Stimulated activated CD8-positive, alpha-beta memory T cell treated with anti-CD3 and anti-CD28 coated beads, Interleukin-4, amount 100 ng/mL, for 1 hour (primary cell): ENCODE measurements at places on chromosomes 16 and 17.

- DNase-seq = no peak
Measured at GRCh38 chr16:72890587-72890986, 157.3 kb downstream of the ZFHX3 start.

GRCh38 chr17:58326609-58327362, 1.8 kb downstream of the TSPOAP1 start:
- no peak for DNase-seq

GRCh38 chr16:55350984-55351383, 27.0 kb downstream of the IRX6 start:
- DNase-seq = no peak

DNA sequence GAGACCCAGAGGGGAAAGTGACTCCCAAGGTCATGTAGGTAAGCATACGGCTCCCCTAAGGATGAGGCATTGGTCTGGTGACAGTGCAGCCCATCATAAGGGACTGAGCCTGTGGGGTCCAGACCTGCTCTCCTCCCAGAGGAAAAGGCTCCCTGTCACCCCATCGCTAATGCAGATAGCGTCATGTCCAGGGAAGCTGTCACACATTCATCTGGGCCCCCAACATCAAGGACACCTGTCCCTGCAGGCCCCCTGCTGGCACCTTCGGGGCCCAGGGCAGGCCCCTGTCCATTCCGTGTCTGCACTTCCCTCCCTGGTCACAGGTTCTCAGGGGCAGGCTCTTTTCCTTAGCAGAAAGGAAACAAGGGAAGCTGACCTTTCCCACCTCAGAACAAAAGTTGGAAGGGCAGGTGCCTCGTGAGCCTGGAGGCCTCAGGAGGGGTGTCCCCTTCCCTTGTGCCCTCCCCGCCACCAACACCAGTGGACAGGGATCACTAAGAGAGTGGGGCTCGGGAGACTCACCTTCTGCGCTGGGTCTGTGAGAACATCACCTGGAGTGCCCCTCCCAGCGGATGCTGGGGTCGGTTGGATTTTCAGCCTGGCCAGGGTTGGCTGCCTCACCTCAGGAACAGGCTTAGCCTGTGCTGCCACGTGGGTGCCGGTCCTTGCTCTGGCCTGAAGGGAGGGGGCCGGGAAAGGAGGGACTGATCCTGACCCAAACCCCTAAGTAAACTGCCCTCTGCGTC, 17.3 kb upstream of the LASP1NB start:
- no peak for DNase-seq

DNA sequence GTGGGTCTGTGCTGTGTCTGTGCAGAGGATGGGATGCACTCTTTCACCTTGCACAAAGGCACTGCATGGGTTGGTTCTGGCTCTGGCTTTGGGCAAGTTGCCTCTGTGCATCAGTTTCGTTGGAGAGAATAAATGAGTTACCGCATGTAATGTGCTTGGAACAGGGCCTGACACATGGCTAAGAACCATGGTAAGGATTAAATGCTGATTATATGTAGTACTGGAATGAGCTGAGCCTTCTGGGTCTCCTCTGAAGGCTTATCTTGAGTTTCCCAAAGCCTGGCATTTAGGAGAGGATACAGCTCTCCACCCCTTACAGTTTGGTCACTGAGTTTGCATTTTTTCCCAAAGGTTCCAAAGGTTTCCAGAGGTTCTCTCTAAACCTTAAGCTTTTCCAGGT, 69.1 kb downstream of the KSR1 start:
- no peak for DNase-seq

GRCh38 chr17:41324180-41325075, 8.9 kb upstream of the KRTAP17-1 start:
- no peak for DNase-seq

DNA sequence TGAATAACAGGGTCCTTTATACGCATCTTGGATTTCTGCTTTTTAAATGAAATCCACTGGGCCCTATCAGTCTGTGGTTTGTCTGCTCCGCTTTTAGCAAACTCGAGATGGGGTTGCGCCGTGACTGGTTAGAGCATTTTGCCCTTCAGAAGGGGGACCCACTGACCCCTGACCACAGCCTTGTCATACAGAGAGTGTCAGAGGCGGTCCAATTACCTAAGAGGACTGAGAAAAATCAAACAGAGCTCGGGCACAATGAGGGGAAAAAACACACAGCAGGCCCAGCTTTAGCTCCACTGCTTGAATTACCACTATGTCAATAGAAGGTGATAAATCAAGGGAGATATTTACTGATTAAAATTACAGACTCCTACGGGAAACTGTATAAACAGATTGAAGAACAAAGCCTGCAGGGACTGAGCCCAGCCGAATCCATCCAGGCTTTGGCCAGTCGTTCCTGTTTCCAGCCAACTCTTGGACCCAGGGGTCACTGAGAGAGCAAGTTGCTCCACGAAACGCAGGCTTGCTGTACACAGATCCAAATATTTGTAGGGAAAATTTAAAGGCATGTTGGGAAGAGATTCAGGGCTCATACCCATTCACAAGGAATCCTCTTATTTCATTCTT, 131.9 kb upstream of the ZFHX3 start:
- no peak for DNase-seq

- DNase-seq = no peak
Measured at GRCh38 chr17:72467841-72468653, 347.2 kb downstream of the SOX9 start.

DNA sequence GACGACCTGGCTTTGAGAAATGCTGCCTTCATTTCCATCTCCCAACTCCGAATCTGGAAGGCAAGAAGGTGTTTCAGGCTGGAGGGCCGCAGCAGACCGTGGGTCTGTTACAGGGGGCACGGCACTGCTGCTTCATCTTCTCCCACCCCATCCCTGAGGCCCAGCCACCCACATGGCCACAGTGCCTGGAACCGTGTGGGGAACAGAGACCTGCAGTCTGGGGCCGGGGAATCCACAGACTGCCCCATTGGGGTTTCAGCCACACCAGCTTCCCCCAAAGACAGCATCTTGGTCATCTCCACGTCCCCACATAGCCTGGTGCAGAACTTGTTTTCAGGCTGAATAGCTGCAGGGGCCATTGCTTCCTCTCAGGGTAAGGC, 74.2 kb downstream of the MRC2 start:
- no peak for DNase-seq

DNA sequence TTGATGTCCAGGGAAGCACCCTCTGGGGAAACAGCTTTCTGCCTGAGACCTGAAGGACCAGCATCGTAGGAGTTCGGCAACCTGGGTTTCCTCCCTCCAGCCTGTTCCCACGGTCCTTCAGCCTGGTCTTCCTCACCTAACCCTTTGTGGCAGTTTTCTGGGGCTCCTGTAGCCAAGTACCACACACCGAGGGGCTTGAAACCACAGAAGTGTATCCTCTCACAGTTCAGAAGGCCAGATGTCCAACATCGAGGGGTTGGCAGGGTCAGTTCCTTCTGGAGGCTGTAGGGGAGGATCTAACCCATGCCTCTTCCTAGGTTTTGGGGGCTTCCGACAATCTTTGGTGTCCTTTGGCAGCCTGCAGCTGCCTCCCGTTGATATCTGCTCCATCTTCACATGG, 381.0 kb upstream of the TNRC6C start:
- DNase-seq = no peak

DNA sequence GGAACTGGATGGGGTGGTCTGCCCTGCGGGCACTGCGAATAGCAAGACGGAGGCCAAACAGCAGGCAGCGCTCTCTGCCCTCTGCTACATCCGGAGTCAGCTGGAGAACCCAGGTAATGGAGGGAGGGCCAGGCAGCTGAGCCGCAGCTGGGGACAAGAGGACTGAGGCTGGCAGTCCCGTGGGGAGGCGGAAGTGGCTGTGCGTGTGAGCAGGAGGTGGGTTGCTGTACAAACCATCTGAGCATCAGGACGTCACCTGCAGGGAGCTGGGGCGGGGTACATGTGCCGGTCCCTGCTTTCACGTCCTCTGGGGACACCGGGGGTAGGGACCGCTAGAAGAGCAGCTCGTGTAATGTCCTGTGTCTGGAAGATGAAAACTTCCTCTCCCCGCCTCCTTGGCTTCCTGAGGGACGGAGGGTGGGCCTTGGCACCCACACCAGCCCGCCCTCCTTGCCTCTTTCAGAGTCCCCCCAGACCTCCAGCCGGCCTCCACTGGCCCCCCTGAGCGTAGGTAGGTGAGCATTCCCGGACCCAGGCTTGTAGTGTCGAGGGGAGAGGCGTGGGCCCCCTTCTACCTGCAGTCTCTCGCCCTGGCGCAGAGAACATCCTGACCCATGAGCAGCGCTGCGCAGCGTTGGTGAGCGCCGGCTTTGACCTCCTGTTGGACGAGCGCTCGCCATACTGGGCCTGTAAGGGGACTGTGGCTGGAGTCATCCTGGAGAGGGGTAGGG, 3.7 kb downstream of the ADAD2 start:
- DNase-seq = no peak

GRCh38 chr17:37220607-37220953, 155.2 kb upstream of the C17orf78 start:
- no peak for DNase-seq

DNA sequence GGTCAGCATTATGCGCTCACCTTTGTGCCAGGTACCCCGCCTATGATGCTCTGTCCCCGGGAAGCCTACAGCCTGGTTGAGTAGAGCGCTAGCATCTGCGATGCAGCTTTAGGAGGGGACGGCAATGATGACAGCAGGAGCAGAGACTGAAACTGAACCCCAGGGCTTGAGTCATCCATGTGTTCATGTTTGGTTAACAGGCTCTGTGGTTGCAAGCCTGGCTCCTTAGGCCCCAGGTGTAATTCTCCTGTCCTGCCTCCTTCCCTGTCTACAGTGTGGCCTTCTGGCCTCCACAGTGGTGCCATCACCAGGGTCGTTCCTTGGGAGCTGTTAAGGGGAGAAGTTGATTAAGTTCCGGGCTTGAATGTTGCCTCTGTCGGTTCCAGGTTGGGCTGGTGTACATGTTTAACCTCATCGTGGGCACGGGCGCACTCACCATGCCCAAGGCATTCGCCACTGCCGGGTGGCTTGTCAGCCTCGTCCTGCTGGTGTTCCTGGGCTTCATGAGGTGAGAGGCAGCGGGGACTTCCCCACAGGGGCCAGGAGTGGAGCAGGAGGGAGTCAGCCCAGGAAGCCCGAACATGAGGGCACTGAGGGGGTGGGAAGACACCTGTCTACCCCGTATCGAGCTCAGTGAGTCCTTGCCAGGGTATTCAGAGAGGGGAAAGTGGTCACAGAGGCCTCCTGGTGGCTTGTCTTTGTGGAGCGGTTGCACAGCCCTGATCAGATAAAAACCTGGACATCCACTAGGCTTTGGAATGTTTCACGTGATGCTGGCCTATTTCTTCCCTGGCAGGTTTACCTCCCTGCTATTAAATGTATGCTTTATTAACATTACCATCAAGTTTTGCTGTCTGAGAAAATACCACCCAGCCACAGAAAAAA, 9.2 kb upstream of the NAT9 start:
- DNase-seq = no peak

GRCh38 chr17:49996121-49996494, 1.1 kb upstream of the DLX3 start:
- no peak for DNase-seq

GRCh38 chr17:77432742-77433141, 292.0 kb downstream of the SEC14L1 start:
- DNase-seq = no peak

DNA sequence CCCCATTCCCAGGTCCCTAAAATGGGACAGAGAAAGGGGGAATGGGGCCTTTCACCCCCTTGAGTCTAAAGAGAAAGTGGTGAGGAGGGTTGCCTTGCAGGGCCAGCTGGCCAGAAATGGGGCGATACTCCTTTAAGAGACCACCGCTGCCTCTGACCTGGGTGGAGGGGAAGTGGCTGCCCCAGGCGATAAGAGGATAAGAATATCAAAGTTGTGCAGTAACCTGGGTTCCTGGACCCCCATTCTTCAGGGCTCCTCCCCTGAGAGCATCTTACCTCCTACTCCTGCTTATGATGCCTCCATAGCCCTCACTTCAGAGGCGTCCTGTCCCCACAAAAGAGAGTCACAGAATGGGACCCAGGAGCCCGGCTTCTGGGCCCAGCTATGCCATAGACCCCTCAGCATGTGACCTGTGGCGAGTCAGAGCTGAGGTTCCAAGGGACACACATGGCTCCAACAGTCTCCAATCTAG, 5.2 kb upstream of the TSPOAP1 start:
- DNase-seq = no peak

GRCh38 chr17:68656666-68657065, 55.5 kb upstream of the FAM20A start:
- no peak for DNase-seq

GRCh38 chr17:15464231-15464985, 3.0 kb downstream of the CDRT4 start:
- DNase-seq = no peak

GRCh38 chr17:42578282-42578869, 847 bp upstream of the PSMC3IP start:
- DNase-seq = peak; percentile 15

GRCh38 chr17:71995590-71995989, 125.2 kb upstream of the SOX9 start:
- DNase-seq = no peak

DNA sequence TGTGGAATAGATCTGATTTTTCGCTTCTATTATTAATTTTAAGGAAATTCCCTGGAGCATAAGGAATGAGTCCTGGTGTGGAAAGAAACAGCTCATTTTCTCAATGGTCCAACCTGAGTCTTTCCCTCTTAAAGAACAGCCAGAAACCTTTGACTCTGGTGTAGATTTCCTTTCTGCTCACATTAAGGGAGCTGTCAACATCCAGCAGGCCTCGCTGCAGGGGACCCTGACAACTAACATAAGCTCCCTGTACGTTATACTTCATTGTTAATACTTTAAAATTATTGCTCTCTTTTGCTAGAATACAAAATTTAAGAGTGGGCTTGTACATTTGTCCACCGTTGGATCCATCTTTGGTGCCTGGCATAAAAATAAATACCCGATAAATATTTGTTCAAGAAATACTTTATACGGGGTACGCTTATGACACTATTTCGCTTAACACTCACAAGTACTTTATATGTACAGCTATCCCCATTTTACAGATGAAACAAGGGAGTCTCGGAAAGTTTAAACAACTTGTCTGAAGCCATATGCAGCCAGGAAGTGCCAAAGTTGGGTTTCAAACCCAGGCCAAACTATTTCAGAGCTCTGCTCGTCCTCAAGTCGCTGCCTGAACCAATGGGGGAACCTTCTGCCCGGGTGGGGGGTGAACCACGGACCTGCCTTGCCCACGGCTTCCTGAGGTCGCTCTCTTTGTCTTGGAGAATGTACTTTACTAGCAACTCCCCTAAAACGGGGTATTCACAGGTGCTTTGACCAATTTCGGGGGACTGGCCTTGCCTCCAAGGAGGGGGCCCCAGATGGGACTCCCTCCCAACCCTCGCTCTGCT, 611 bp downstream of the SMARCE1 start:
- no peak for DNase-seq

DNA sequence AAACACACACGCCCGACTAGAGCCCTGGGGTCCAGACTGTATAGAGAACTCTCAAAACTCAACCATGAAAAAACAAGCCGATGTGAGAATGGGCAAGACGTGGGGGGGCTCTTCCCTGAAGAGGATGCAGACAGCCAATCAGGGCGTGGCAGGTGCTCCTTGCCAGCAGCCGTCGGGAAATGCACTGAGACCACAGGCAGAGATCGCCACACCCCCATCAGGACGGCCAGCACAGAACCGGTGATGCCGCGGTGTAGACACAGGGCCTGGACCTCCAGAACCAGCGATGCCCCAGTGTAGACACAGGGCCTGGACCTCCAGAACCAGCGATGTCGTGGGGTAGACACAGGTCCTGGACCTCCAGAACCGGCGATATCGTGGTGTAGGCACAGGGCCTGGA, 169.2 kb downstream of the LAT start:
- DNase-seq = no peak

GRCh38 chr17:78399693-78400144, 21.3 kb downstream of the PGS1 start:
- no peak for DNase-seq

- DNase-seq = no peak
Measured at GRCh38 chr17:50681263-50682200, 26.2 kb downstream of the ANKRD40 start.
